Hippocampal formation (tissue), 2 donors: ENCODE measurements at places on chromosomes 12 and 14.

- DNase-seq, result no peak
Measured at GRCh38 chr12:108751821-108752220, 20.5 kb upstream of the CORO1C start.

GRCh38 chr14:73935666-73936065 is 14.2 kb downstream of the FAM161B start:
- no peak for DNase-seq

DNA sequence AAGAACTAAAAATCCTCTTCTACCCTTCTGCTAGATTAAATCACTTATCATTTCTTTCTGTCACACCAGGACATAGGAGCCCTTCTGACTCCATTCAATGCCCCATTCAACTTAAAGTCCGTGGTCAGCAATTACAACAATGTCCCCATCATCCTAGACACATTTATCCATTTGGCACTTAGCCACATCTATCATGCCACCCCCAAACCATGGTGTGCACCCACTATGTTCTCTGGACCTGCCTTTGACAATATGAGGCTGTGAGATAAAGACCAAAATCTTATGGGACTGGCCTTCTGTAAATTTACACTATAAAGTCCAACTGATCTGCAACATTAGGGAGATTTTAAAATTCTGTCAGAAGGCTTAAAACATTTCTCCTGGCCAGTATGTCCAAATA is 104.4 kb downstream of the SSPN start:
- no peak for DNase-seq

GRCh38 chr12:3972576-3972975 is 99.4 kb upstream of the PARP11 start:
- DNase-seq, result no peak

DNA sequence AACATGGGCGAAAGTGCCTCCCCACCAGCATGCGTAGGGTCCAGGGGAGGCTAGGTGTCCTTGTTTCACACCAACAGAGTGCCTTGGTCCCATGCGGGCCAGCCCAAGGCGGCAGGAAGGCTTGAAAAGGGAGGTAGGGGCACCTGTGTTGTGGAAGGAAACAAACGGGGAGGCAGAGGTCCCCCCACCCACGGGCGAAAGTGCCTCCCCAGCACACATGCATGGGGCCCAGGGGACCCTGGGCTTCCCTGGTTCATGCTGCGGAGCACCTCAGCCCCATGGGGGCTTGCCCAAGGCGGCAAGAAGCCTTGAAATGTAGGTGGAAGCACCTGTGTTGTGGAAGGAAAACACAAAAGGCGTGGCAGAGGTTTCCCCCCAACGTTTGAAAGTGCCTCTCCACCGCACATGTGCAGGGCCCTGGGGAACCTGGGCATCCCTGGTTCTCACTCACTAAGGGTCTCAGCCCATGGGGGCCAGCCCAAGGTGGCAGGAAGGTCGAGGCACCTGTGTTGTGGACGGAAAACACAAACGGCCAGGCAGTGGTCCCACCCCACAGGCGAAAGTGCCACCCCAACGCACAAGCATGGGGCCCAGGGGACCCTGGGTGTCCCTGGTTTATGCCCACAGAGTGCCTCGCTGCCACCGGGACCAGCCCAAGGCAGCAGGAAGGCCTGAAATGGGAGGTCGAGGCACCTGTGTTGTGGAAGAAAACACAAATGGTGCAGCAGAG is 374.7 kb downstream of the ALG10 start:
- no peak for DNase-seq

DNA sequence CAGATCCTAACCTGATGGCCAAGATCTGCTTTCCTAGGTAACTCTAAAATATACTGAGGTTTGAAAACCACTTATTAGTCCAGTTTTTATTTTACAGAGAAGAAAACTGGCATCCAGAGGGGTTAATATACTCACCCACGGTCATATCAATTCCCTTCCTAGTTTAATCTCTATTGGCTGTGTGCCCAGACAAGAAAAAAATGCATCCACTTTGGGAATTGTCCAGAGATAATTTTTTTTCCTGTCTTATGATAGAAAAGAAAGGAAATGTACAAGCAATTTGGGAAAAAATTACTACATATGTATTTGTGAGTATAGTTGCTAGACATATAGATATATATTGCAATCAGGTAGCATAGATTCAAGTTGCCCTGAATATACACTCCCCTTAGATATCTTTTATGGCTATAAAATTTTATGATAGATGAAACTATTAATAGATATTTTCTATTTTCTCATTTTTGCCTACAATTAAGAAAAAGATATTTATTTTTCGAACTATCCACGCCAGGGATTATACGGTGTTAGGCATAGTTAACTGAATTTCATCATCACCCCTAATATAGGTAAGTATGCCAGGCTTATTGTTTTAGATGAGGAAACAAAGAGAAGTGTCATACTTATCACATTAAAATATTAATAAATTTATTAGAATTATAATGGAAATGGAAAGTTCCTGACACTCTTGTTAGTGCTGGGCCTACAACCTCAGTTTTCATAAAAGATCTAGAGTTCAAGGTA is 100.5 kb upstream of the SLC38A2 start:
- DNase-seq, result no peak

- DNase-seq, result no peak
Measured at GRCh38 chr12:67818459-67818903, 169.9 kb downstream of the DYRK2 start.

GRCh38 chr14:64910847-64911495 is 3.3 kb upstream of the CHURC1 start:
- no peak for DNase-seq

- no peak for DNase-seq
Measured at GRCh38 chr12:47636908-47637780, 68.7 kb downstream of the RPAP3 start.

DNA sequence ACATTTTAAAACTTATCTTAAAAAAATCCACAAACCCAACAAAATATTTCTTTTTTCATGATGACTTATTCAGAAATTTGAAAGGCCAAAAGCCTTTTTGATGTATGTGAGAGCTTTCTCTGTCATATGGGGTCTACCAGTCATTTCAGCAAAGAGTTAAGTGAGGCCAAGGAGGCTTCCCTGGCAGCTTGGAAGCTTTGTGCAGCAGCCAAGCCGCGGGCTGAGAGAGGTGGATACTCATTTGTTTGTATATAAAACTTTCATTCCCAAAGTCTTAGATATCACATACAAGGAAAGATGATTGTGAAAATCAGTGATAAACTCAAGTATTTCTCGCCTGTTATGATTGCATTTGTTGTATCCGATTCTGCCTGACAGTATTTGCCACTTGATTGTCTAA is 48.5 kb upstream of the RNU6-8 start:
- no peak for DNase-seq

- DNase-seq, result peak; percentile 24
Measured at GRCh38 chr14:39169541-39169900, 612 bp downstream of the TRAPPC6B start.

DNA sequence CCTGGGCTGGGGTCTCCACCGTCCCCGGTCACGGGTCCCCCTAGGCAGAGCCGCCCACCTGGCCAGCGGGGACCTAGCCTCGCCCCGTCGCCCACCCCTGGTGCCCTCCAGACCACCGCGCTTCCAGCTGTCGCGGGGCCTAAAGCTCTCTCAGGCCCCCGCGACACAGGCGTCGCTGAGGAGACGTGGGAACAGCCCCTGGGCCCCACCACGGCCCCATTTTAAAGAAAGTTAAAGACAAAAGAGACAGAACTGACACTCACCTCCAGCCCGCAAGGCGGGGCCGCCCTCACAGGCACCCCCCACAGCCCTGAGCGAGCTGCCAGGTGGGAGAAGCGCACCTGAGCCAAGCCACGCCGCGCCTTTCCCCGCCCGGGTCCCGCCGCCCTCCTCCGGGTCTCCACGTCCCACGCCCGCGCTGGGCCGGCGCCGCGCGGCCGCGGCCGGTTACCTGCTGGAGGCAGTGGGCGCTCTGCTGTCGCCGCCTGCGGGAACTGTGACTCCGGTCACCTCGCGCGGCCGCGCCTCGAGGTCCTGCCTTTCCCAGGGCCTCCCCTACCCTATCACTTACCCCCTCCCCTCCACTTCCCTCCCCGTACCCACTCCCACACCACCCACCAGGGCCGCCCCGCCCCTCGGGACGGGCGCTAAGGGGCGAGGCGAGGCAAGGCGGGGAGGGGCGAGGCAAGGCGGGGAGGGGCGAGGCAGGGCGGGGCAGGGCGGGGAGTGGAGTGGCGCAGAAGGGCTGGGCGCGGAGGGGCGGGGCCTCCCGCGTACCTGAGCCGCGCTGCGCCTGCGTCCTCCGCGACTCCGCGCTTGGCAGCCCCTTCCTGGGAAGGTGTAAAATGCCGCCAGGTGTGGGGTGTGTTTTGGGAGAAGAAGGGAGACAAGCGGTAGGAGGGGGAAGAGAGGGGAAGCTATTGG is 31.2 kb downstream of the TC2N start:
- no peak for DNase-seq

GRCh38 chr12:130954544-130954831 is 781 bp downstream of the ADGRD1 start:
- DNase-seq, result no peak

DNA sequence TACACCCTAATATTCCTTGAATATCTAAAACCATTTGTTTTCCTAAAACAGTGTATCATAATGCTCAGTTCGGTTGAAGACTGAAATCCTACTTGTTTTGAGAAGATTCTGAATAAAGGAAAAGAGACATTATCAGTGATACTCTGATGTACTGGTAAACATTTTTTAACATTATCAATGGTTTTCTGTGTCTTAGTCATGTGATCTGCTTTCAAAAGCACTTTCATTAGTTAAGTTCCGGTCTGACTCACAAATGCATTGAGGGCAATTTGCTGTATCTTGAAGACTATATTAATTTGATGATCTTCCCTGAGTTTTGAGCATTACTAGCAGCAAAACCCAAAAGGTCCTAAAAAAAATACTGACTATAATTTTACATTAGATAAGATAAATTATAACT is 145.6 kb downstream of the PRKD1 start:
- DNase-seq, result no peak

- no peak for DNase-seq
Measured at GRCh38 chr12:12661086-12661856, 34.7 kb downstream of the GPR19 start.

DNA sequence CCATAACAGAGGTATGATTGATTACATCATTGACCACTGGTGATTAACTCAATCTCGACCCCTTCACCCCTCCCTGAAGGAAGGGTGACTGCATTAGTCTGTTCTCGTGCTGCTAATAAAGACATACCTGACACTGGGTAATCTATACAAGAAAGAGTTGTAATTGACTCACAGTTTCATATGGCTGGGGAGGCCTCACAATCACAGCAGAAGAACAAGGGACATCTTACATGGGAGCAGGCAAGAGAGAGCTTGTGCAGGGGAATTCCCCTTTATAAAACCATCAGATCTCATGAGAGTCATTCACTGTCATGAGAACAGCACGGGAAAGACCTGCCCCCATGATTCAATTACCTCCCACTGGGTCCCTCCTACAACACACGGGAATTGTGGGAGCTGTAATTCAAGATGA is 55.9 kb upstream of the TMCC3 start:
- DNase-seq, result no peak

DNA sequence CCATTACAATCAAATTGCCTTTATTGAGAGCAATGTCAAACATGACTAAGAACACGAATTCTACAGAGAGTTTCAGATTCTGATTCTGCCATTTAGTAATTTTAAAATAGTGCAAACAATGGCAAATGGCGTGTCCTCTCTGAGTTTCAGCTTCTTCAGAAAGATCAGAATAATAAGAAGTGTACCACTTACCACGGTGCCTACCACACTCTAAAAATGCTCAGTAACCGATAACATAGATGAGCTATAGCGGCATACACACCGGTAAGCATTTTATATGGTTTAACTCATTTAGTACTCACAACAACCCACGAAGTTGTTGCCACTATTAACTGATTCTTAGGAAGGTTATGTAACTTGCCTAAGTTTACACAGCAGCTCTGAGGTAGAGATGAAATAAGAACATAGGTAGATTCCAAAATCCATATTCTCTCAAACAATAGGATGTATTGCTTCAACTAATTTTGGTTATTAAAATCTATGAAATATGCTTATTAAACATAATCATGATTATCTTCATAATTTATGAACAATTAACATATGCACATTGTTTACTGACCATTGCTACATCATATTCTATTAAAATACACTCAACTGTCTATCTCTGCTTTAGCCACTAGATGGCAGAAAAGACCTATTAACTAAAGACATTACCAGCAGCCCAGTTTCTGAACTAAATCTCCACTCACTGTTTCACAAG is 38.3 kb downstream of the SLC6A15 start:
- peak; percentile 85 for DNase-seq

DNA sequence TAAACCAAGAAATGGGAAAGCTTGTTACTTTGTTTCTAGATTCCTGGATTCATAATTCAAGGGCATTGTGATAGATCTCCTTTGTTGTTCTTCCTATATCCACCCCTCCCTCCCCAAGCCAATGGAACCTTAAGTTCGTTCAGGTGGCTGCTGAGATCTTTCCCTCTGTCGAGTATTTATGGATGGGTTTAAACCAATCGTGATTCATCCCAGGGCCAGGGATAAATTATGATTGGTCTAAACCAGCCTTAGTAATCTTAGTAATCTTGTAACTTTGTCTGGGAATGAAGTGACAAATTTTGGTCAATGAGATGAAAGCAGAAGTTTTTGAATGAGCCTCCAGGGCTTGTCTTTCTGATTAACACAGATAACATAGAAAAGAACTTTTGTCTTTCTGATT is 56.1 kb upstream of the PCED1B start:
- no peak for DNase-seq

DNA sequence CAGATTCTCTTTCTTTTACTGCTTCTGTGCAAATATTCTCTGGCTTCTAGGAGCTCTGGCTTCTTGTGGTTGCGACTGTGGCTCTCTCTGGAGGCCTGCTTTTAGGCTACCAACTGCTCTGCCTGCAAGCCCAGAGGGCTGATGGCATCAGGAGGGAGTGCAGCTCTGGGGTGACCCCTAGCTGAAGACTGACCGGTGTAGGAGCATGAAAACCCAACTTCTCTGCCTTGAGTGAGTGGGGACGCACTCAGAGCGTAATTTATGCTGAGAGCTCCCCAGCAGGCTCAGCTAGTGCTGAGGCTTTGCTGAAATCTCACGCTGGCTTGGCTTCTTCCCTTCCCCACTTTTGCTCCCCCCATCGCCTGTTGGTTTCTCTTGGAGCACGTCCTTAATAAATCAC is 29.9 kb upstream of the RBM19 start:
- no peak for DNase-seq

GRCh38 chr14:105142651-105143450 is 25.7 kb downstream of the JAG2 start:
- no peak for DNase-seq

DNA sequence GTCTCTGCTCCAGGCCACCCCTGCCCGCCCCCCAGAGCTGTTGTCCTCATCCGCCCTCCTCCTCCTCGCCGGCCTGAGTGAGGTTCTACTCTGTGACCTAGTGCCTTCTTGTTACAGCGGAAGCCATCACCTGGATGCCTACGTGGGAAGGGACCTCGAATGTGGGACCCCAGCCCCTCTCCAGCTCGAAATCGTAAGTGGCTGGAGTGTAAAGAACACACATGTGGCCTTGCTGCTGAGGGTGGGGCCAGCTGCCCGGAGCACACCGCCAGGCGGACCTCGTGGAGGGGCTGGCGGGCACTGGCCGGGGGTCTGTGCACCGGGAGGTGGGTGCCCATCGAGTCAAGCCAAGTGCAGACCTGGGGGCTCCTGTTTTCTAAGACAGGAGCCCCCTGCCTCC is 19.4 kb downstream of the MEG3 start:
- no peak for DNase-seq
